ENCODE measurements at places on chromosomes 2 and 18.

GRCh38 chr2:161938335-161938734, 135.7 kb downstream of the DPP4 start:
- DNase-seq, result no peak

DNA sequence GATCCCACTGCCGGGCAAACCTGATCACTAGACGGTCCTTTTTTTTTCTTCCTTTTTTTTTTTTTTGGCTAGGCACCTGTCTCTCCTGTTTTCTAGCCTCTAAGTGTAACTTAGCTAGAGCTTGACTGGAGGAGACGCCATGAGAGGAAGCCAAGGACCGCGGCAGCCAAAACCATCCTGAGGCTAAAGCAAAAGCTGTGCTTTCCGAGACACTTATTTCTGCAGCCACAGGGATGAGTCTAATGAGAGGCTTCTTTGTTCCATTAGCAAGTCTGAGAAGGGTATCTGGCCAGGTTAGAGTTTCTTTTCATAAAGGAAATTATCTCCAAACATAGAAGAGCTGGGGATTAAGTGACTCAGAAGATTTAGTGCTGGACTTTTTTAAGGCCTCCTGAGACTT, 7.3 kb upstream of the CXCR4 start:
- DNase-seq, result no peak

- no peak for DNase-seq
Observed at GRCh38 chr2:238106698-238107524, 6.8 kb downstream of the ESPNL start.

GRCh38 chr18:8506251-8507049, 102.8 kb upstream of the RAB12 start:
- DNase-seq, result no peak

DNA sequence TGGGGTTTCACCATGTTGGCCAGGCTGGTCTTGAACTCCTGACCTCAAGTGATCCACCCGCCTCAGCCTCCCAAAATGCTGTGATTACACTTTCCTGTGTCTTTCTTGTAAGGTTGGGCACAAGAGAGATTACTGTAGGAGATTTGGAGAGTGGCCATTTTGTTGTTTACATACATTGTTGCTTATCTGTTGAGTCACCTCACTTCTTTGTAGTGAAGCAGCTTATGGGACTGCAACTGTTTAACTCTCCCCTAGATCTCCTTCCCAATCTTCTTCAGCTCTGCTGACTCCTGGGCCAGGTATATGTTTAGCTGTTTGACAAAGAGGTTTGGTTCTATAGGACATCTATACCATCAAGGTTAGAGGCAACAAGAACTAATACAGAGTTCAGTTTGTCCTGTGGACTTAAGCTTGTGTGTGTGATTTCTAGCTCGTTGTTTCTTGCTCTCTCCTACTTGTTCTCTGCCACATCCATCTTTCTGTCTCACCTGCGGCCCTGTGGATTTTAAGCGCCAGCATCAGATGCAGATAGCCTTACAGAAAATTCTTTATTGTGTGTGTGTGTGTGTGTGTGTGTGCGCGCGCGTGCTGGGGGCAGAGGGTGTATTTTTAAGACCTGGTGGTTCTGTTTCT, 95.4 kb downstream of the HAUS1 start:
- DNase-seq, result peak; percentile 40

Data from fibroblast of skin of right quadriceps (primary cell).